ENCODE measurements at places on chromosomes 3 and 15. TPM values are rescaled to one million over a fixed set of nuclear protein-coding genes. Genes with fewer than 3 reads are reported as not detected.

Gene LTF
- total RNA-seq = not detected

Gene PLA2G4E
- total RNA-seq = not detected

Gene BFSP2
- total RNA-seq = 0.21 TPM

DNA sequence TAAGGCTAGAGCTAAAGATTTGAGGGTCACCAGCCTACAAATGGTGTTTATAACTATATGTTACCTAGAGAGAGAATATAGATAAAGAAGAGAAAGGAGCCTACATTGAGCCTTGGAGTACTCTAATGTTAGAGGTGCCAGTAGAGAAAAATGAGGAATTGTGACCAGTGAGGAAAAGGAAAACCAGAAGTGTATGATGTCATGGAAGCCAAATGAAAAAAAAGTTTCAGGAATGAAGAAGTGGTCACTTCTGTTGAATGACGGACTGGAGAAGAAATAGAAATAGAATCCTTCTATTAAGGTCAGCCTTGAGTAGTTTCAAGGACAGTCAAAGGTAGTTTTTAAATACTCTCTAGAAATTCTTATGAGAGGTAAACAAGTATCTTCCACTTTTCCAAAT is 51.2 kb upstream of the MLF1 start:
- no peak for DNase-seq

- DNase-seq = no peak
Measured at GRCh38 chr3:16607718-16608117, 2.5 kb upstream of the DAZL start.

- no peak for DNase-seq
Measured at GRCh38 chr3:19596408-19596807, 337.6 kb downstream of the EFHB start.

DNA sequence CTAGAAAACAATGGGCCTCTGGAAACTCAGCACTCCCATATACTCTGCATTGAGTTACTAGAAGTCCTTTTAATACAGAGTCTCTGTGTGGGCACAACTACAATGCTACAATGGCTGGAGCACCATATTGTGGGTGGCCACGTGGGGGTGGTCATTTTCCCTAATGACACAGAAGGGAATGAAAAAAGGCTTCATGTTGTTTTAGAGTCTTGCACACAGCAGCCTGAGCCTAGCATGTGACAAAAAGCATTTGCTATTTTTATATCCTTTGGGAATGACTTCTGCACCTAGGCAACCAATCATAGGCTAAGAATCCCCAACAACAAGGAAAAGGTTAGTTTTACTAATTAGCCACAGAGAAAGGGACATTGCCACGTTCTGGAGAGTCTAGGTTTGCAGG is 120.6 kb downstream of the PPM1L start:
- no peak for DNase-seq

DNA sequence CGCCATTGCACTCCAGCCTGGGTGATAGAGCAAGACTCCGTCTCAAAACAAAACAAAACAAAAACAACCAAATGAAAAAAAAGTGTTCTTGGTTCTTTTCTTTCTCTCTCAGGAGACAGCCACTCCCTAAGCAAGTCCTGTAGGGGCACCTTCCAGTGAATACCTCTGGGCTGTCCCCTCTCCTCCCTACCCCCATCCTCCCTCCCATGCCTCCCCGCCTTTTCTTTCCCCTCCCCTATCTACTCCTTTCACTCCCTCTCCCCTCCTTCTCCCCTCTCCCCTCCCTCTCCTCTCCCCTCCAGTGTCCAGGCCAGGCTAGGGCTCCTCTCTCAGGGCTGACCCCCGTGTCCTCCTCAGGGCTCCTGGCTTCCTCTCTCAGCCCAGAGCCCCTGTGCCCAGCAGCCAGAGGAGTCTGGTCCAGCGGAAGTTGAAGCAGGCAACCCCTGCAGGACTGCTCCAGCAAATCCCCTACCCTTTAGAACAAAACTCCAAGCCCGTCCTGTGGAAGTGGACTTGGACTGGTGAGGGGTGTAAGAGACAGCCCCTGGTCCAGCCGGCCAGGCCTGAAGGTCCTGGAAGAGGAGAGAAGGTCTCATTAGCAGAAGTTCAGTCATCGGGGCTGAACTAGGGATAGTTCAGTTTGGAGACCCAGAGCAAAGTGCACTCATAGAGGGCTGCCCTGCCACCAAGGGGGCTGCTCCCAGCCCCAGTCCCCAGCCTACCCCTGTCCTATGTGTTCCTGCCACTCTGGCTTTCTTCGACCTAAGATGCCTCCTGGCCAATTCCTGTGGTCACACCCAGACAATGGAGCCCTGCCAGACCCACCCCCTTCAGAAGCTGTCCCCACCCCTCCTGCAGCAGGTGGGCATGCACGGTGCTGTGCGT is 79.8 kb upstream of the IQSEC1 start:
- DNase-seq = no peak

- no peak for DNase-seq
Measured at GRCh38 chr3:66625505-66626216, 124.8 kb upstream of the LRIG1 start.

GRCh38 chr3:153666991-153667740 is 454.0 kb upstream of the ARHGEF26 start:
- DNase-seq = no peak

GRCh38 chr15:28178290-28178689 is 79.2 kb upstream of the OCA2 start:
- DNase-seq = no peak

DNA sequence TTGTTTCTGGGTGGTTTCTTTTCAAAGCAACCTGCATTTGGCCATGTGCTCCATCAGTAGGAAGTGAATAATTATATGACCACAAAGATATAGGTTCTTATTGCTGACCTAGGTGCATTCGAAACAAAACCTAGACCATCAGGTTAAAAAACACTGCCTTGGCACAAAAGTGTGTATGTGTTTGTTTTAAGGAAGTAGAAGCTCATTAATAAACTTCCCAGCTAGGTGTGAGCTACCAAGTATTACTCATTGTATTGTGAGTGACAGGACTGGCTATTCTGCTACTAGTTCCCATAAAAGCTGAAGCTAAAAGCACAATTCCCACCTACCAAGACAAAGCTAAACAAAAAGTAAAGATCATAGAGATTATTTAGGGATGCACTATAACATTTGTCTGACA is 168.2 kb downstream of the TP63 start:
- no peak for DNase-seq

DNA sequence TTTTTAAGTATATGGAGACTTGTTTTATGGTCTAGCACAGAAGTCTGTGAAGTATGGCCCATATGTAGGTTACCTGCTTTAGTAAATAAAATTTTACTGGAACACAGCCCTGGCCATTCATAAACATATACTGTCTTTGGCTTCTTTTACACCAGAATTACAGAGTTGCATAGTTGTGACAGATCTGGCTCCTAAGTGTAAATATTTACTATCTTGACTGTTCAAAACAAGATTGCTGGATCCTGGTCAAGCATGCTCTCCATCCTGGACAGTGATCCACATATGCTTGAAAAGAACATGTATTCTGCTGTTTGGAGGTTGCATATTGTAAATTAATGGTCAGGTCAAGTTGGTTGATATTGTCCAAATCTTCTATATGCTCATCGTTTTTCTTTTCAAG is 57.9 kb downstream of the STT3B start:
- no peak for DNase-seq

DNA sequence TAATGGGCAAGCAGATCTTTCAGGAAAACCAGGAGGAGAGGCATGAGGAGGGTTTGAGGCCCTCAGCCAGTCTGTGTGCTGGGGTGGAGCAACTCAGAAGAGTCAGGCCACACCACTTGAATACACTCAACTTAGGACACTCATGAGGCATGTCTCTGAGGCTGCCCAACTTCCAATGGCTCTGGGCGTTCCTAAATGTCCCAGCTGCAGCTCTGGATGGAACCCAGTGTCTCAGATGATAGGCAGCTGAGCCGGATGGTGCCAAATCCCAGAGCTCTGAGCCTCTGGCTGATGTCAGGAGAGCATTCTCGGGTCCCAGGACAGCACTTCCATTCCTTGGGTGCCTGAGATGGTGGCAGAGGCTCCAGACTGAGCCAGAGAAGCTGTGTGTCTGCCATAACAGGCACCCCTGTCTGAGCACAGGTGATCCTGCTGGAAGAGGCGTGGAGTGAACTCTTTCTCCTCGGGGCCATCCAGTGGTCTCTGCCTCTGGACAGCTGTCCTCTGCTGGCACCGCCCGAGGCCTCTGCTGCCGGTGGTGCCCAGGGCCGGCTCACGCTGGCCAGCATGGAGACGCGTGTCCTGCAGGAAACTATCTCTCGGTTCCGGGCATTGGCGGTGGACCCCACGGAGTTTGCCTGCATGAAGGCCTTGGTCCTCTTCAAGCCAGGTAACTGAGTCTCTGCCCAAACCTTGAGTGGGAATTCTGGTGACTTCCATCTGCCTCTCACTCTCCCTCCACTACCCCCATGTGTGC is 2.8 kb downstream of the NR2E3 start:
- no peak for DNase-seq

DNA sequence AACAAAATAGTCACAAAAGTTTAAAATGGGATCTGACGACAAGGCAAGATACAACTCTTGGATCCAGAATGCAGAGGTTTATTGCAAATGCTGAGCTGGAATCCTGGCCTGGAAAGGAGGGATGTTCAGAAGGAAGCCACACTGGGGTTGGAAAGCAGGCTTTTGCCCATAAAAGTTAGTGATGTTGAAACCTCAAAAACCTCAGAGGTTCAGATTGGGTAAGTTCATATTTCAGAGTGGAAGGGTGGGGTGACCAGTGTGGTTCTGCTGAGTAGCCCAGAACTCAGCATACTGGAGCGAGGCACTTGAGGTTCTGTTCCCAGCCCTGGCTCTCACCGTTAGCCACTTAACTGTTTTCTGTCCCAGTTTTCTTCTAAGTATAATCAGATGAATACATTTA is 114.0 kb upstream of the OSTN start:
- no peak for DNase-seq

DNA sequence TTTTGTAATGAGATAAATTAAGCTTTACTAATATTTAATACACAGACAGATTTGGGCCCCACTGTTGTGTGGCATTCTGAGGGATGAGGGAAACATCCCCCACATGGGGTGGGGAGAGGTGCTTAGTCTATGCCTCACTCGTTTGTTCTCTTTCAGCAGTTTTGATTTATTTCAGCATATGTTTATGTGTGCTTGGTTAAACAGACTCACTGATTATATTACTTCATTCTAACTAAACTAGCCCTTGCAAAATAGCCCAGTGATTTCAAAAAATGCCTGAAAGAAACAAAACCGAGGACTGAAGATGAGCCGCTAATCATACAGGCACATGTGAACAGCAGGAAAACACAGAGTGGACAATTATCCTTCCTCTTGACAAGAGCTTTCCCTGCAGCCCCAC is 27.2 kb downstream of the TNFAIP8L3 start:
- DNase-seq = no peak

DNA sequence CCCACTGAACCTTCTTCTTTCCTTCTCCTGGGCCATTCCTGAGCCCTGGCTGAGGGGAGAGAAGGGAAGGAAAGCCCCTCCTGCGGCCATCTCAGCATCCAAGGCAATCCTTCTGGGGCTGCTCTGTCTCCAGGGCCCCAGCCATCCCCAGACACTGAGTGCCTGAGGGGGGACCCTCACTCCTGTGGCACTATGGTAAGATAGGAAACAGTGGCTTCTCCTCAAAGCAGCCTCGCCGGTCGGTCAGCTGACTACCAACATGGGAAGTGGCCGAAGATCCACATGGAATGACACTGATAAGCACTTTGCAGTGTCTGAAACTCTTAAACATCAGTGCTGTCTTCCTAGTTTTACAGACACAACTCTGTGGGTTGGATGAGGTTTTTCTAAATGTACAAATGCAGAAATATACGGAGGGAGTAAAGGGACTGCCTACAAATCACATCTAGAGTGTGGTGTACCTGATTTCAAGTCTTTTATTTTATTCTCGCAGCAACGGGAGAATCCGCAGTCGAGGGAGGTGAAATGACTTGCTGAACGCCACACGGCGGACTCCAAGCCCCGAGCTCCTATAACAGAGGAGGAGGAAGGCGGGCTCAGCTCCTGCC is 973 bp upstream of the ITPKA start:
- no peak for DNase-seq

DNA sequence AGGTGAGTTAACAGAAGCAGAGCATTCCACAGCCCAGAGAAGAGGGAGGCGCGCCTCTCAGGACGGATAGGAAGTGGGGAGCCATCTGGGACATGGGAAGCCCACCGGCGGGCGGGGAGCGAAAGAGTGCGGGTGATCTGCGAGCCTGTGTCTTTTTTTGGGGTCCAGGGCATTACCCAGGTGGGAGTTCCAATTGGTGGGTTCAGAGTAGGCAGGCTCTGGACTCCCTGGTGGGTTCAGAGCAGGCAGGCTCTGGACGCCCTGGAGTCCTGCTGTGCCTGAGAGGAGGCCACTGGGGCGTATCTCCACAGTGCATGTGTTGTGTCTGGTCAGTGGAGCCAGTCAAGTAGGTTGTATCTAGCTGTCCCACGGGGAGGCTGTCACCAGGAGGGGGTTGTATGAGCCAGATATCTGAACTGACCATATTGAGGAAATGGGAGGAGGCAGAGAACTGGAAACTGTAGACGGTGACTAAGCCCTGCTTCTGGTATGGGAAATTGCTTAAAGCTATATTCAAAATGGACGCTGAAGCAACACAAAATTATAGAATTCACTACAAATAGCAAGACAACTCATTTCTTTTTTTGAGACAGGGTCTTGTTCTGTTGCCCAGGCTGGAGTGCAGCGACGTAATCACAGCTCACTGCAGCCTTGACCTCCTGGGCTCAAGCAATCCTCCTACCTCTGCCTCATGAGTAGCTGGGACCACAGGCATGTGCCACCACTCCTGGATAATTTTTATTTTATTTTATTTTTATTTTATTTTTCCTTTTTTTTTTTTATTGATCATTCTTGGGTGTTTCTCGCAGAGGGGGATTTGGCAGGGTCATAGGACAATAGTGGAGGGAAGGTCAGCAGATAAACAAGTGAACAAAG is 34.5 kb upstream of the CHST2 start:
- peak; percentile 19 for DNase-seq
